ENCODE measurements at places on chromosomes 1 and 21.
A peak's percentile ranks its signal among the peaks of the same experiment; 100 is the strongest.

DNA sequence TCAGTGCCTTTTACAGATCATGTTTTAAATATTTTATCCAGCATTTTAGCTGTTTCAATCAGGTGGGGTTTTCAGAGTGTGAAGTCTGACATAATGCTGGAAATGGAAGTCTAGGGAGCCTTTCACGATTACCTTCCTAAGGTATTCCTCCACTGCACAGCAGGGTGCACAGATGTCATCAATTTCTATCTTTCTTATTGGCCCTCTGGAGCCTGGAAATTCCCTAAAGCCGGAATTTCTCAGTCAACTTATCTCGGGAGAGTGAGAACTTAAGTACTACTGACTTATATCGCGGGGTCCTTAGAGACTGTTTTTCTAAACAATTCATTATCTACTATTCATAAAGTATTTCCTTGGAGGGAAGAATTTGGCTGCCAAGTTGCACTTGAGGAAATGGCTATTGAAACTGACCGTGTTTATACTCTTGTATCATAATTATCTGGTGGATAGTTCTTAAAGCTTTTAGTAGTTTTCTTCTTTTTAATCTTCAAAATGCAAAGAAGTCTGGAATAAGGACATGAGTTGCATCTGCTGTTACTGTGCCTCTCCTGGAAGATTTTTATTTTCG is 311.8 kb upstream of the B3GALT2 start:
- no peak for DNase-seq

DNA sequence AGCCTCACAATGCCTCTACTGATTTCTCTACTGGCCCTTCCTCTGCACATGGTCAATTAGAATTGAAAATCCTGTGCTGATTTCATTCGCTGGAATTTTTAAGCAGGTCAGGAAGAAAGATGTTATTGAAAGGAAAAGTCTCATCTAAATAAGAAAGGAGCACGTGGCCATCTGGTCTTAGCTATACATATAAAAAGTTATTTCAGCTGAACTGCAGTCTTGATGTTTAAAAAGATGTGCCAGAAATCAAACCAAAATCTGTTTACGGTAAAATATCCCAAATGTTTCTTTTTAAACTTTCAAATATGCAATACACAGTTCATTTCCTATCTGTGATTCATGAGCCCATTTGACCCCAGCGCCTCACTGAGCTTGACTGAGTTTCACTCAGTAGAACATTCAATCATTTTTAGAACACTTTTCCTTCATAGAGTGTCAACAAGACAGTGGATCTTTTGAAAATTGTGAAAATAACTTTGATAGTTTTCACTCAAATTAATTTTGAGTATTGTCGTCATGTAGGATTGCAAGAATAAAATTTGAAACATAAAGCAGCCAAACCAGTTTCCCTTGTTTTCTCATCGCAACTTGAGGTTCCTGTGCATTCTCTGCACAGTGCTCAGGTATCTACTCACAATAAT is 293.6 kb downstream of the PTPRC start:
- DNase-seq: no peak

GRCh38 chr1:166304131-166304530 is 137.3 kb upstream of the FAM78B start:
- DNase-seq: no peak

GRCh38 chr1:34060901-34061415 is 104.1 kb downstream of the CSMD2 start:
- DNase-seq: no peak

- DNase-seq: no peak
These were observed 54.7 kb downstream of the COQ8A start for GRCh38 chr1:226994586-226995364.

DNA sequence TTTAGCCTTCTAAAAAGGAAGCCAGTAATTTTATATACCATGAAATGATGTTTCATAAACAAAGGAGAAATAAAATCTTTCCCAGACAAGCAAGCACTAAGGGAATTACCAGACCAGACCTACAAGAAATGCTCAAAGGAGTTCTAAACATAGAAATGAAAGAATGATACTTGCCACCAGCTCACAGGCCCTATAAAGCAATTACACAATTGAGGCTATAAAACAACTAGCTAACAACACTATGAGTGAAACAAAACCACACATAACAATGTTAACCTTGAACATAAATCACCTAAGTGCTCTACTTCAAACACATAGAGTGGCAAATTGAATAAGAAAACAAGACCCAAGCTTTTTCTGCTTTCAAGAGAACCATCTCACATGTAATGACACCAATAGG is 123.8 kb downstream of the BARHL2 start:
- no peak for DNase-seq

DNA sequence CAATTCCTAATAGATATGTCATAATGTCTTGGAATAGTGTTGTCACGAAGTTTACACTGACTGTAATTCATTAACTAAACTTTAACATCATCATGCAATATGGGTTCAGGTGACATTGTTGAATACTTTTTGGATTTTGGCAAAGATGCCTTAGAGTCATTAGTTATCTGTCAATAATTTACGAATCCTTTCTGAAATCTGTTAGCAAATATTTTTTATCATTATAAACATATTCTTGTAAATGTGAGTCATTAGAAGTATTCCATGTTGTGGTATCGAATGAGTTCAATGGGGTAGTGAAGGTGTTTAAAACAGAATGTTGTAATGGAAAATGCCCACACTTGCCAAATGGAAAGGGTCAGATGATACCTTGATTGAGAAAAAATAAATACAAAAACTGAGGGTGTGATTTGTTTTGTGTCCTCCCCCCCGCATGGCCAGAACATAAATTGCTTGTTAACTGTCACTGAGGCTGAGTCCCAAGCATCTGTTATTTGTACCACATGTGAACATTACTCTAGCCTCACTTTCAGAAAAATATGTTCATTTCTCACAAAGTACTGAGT is 5.2 kb upstream of the NR5A2 start:
- no peak for DNase-seq

DNA sequence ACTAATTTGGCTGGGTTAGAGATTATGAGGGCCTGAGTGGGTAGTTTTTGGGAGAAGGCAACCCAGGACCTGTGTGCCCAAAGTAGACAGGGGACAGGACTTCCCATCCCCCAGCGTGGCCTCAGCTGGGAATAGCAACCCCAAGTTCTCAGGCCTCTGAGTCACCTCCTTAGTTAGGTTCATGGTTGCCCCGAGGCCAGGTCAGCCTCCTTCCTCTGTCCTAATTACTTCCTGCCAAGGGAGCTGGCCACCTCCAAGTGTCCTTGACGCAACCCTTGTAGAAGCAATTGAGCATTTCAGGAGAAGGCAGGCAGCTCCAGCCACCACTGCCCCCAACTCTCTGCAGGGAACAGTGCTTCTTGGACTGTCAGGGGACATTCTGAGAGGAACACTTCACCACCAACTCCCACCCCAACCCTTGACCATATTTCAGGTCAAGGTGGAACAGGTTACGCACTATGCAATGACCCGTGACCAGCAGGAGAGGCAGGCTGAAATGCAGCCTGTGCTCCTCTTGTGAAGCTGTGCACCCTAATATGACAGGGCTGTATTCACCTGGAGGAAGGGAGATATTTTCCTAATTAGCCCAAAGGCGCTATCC is 5.1 kb upstream of the NT5C1A start:
- no peak for DNase-seq

- no peak for DNase-seq
These were observed 616.9 kb downstream of the AJAP1 start for GRCh38 chr1:5271264-5271663.

DNA sequence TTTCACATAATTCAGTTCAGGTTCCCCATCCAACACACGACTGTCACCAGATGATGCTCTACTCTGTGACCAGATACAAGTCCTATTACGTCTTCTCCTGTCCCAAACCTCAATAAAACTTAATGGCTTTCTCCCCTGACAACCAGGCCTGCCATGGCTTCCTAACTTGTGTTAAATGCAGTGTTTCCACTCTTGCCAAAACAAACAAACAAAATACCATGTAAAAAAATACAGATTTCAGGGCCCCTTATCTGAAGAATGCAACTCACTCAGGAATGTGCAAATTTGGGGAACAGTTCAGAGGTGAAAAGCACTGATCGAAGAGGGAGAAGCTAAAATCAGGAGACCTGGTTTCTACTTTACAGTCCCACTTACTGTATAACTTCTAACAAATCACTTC is 863 bp upstream of the NUF2 start:
- peak; percentile 1 for DNase-seq

DNA sequence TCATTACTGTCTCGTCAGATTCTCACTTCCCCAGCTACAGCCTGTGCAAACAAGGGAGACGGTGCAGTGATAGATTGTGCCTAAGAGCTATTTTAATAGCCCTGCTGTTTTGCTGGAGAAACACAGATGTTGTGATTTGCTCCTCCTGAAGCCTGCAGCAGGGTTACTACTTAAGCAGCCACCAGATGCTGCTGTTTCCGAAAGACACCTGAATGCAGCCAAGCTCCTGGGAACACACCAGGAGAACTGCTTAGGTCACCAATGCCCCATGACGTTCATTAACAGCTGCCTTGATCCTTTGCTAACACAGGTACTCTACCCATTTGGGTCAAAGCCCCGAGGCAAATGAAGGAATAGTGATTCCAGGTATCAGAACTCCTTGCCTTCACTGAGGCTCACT is 411.8 kb upstream of the DAB1 start:
- no peak for DNase-seq

- no peak for DNase-seq
These were observed 547 bp upstream of the CHIA start for GRCh38 chr1:111290104-111290503.

GRCh38 chr1:205967554-205968335 is 24.5 kb upstream of the SLC26A9 start:
- no peak for DNase-seq

DNA sequence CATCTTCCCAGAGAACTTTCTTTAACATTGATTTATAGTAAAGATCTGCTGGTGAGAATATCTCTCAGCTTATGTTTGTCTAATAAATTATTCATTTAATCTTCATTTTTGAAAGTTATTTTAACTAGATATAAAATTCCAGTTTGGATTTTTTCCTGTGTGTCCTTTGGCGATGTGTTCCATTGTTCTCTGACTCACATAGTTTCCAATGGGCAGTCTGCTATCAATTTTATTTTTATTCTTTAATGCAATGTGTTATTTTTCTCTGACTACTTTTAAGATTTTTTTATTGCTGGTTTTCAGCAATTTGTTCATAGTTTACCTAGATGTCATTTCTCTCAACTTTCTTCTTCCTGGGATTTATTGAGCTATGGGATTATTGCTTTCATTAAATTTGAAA is 325.2 kb upstream of the POGK start:
- no peak for DNase-seq

DNA sequence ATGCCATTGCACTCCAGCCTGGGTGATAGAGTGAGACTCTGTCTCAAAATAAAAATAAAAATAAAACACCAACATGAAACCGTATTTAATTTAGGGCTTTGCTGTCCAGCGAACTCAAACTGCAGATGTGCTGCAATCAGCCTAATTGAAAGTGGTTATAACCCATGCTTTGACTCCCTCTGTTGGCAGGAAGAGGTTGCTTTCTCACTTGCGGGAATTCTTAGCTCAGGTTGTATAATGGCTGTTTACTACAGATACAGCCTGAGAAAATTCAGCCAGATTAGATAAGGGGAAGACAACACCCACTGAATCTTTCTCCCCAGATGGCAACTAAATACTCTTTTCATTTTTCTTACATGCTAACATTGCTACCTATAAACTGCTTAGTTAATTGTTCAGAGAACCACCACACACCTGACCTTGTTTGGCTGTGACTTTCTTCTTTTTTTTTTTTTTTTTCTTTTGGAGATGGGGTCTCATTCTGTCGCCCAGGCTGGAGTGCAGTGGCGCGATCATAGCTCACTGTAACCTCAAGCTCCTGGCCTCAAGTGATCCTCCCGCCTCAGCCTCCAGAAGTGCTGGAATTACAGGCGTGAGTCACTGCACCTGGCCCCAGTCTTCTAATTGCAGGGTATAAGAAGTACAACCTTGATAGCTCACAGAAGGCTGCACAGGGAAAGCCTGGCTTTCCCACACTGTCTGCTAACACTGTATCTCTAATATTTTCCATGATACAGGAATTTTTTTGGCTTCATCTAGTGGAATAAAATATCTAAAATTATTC is 34.6 kb downstream of the DNTTIP2 start:
- peak; percentile 54 for DNase-seq

- DNase-seq: no peak
These were observed 4.9 kb upstream of the NPL start for GRCh38 chr1:182784556-182785171.

- no peak for DNase-seq
These were observed 188.2 kb downstream of the AMY1C start for GRCh38 chr1:103937763-103938357.

- DNase-seq: no peak
These were observed 15.8 kb downstream of the KCNQ4 start for GRCh38 chr1:40799351-40799867.

GRCh38 chr1:154179946-154180687 is 11.8 kb downstream of the TPM3 start:
- DNase-seq: peak; percentile 89

GRCh38 chr1:94280541-94280940 is 43.2 kb upstream of the ARHGAP29 start:
- no peak for DNase-seq

DNA sequence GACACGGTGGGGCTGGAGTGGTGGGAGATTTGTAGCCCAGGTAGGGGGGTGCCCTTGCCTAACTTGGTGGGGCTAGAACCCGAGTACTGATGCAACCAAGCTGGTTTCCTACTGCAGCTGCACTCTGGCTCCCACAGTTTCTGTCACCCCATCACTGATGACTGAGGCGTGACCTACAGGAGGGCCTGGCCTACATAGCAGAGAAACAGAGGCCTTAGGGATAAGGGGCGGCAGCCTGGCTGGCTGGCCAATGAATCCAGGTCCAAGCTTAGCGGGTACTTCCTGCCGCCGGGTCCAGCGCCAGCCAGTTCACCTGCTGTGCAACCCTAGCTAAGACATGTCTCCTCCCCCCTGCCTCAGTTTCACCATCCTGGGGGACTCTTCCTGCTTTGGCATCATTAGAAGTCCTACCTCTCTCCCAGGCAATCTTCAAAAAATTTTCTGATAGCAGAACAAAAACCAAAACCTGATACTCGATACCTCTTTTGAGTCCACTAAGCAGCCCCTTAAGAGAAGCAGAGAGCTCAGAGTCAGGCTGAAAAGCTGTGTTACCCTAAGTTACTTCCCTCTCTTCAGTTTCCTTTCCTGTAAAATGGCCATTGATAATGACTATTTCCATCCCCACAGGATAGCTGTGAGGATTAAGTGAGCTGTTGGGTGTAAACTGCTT is 27.3 kb upstream of the RNF19B start:
- DNase-seq: no peak

Measured in Caco-2 (cell line).